AG20443 (cell line): ENCODE measurements at places on chromosomes 13 and 19.

DNA sequence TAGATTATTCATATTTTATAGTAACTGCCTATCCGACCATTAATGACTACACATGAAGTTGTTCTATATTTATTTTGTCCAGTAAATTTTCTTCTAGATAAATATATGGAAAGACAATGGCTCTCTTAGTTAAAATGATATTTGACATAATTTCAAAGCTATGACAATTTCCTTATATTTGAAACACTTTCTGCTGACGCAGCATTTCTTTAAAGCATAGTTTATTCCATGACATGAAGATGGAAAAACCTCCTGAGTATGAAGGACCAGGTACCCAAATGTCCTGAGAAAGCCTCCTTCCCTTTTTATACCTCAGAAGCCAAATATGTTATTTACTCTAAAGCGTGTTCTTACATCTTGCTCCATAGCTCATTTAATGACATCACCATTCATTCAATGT, 831.6 kb downstream of the EFNB2 start:
- DNase-seq, result no peak

GRCh38 chr19:31268751-31269383, 80.4 kb downstream of the TSHZ3 start:
- no peak for DNase-seq

DNA sequence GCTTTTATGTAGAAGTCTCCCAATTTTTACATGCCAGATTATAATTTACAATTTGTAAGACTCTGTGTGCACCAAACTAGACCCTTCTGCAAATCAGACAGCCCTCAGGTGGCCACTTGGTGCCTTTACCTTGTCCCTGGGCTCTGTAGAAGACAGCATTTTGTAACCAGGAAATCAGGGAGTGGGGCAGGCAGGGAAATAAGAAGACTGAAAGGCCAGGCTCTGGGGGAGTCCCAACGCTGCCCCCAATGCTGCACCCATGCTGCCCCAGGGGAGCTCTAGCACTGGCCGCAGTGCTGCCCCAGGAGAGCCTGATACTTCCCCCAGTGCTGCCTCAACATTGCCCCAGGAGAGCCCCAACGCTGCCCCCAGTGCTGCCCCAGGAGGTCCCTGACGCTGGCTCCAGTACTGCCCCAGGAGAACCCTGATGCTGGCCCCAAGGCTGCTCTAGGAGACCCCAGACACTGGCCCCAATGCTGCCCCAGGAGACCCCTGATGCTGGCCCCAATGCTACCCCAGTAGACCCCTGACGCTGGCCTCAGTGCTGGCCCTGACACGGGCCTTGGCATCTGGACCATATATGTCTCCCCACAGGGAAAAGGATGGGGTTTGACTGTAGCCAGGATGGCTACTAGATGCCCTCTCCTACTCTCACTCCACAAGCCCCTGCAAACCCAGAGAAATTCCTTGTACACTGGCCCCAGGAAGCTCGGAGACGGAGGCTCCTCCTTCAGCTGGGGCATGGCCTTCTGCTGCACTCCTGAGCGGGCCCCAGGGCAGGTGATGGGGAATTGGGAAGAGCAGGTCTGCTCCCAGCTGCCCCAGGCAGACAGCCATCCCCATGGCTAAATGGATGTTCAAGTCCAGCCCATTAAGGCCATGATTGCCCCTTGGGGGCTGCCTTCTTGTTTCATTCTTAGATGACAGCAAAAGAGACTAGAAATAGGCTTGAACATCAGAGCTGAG, 23.6 kb downstream of the VSTM2B start:
- DNase-seq, result no peak

DNA sequence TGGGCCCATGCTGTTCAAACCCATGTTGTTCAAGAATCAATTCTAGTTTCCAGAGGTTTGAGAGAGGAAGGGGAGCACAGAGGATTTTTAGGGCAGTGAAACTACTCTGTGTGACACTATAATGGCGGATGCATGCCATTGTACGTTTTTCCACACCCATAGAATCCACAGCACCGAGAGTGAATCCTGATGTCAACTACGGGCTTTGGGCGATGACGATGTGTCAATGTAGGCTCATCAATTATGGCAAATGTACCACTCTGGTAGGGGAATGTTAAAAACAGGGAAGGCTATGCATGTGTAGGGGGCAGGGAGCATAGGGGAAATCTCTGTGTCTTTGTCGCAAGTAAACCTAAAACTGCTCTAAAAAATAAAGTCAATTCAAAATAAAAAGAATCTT, 70.7 kb upstream of the UBAC2 start:
- DNase-seq, result no peak

- DNase-seq, result no peak
Measured at GRCh38 chr13:24192057-24192810, 31.7 kb downstream of the SPATA13 start.

- no peak for DNase-seq
Measured at GRCh38 chr13:62087124-62087523, 671.5 kb upstream of the PCDH20 start.

- no peak for DNase-seq
Measured at GRCh38 chr19:32317086-32317485, 28.3 kb upstream of the ZNF507 start.

DNA sequence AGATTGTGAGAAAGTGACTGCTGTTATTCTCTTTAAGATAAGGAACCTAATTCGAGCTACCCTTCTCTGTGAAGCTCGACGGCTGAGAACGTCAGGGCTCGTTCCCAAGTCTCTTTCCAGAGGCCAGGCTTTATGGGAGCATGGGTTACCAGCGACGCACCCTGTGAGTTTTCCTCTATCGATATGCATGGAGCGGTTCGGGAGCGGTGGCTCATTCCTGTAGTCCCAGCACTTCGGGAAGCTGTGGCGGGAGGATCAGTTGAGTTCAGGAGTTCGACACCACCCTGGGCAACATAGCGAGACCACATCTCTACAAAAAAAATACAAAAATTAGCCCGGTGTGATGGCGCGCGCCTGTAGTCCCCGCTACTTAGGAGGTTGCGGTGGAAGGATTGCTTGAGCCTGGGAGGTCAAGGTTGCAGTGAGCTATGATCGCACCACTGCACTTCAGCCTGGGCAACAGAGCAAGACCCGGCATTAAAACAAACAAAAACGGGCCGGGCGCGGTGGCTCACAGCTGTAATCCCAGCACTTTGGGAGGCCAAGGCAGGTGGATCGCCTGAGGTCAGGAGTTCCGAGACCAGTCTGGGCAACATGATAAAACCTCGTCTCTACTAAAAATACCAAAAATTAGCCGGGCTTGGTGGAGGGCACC, 681 bp upstream of the ZNF606 start:
- no peak for DNase-seq
